Lung microvascular endothelial cell (primary cell): ENCODE measurements at places on chromosomes 4 and X. TPM values are rescaled to one million over a fixed set of nuclear protein-coding genes. Genes with fewer than 3 reads are reported as not detected.

DNA sequence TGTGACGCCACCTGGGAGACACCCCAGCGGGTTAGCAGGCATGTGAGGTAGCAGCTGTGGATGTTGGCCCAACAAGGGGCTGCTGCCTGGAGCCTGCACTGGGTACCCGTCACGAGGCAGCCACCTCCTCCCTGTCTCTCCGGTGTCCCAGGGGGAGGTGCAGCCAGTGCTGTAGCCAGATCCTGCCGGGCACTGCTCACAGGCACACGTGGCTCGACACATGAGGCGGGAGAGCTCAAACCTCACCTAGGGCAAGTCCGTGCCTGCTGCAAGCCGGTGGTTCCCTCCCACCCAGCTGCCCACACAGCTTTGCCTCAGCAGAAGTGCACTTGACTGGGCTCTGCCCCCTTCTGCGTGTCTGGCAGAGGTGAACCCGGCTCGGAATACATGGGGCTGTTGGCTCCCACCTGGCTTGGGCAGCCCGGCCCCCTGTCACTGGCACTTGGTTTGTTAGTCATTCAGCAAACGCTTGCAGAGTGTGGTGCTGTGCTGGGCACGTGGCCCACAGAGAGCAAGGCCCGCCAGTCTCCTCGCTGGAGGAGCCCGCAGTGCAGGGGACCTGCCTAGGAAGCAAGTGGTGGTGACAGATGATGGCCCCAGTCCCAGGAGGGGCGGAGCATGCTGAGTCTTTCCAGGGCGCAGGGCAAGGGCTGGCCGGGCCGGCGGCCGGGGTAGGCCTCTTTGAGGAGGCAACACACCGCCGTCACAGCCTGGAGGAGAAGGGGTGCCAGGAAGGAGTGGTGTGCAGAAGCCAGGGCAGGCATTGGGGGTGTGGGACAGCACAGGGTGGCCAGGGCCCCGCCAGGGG, 10.1 kb upstream of the SH3TC1 start:
- DNase-seq: no peak

GRCh38 chrX:3516051-3516541, 169.6 kb upstream of the MXRA5 start:
- DNase-seq: no peak

GRCh38 chr4:26867914-26868684, 7.5 kb downstream of the STIM2 start:
- peak; percentile 32 for DNase-seq

- no peak for DNase-seq
Observed at GRCh38 chr4:54308110-54308509, 79.0 kb downstream of the PDGFRA start.

DNA sequence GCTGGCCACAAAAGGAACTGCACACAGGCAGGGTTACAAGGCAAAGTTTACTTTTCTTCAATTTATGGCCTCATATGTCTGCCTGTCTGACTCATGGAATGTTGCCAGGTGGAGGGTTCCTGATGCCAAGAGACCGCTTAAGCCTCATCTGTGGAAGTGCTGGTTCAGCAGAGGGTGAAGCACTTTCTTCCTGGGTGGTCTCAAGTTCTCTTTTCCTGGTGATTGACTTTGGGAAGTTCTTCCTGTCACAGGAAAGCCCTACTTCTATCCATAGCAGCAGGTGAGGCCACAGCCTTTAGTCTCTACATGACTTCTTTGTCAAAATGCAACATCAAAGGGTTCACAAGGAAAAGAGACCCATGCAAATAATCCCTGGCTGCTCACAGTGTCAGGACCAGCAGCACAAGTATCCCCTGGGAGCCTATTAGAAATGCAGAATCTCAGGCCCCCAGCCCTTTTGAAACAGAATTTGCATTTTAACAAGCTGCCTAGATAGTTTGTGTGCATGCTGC, 81.4 kb upstream of the IGFBP7 start:
- no peak for DNase-seq

- no peak for DNase-seq
Observed at GRCh38 chr4:79201971-79202370, 123.9 kb downstream of the NAA11 start.

- DNase-seq: no peak
Observed at GRCh38 chr4:19214591-19215186, 1037.0 kb upstream of the SLIT2 start.

Gene ASB9
- 0.40 and 2.6 TPM in 2 replicates for total RNA-seq

DNA sequence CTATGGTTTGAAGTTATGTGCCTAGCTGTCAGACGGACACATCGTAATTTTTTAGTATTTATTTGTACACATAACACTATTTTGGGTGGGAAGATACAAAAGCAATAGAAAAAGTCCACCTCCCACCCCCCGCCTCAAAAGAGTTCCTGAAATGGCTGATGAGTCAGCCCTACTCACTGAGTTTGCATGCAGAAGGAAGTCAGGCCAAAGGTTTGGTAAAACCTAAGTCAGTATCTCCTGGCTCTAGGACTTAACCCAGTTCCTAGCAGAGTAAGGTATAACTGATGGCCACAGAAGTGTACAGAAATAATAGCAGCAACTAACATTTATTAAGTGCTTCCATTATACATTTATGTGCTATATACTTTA, 2.9 kb upstream of the KLHL2 start:
- no peak for DNase-seq

DNA sequence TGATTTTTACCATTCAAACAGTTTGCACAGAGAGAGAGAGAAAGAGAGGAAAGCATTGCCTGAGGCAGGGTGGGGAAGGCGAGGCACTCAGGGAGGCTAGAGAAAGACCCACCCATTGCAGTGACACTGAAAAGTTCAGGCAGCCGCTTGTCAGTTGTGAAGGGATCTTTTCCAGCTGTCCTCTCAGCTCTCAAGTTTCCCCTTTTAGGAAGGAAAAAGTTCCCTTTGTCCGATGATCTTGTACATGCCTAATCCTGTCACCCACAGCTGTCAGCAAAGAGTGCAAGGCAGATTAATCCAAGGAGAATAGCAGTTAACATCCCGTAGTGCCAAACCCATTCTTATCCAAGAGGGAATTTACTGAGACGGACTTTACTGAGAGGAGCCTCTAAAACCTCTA, 255.0 kb downstream of the MAGEB5 start:
- no peak for DNase-seq

Gene WDR17
- total RNA-seq: under 0.01 and 0.22 TPM in 2 replicates

DNA sequence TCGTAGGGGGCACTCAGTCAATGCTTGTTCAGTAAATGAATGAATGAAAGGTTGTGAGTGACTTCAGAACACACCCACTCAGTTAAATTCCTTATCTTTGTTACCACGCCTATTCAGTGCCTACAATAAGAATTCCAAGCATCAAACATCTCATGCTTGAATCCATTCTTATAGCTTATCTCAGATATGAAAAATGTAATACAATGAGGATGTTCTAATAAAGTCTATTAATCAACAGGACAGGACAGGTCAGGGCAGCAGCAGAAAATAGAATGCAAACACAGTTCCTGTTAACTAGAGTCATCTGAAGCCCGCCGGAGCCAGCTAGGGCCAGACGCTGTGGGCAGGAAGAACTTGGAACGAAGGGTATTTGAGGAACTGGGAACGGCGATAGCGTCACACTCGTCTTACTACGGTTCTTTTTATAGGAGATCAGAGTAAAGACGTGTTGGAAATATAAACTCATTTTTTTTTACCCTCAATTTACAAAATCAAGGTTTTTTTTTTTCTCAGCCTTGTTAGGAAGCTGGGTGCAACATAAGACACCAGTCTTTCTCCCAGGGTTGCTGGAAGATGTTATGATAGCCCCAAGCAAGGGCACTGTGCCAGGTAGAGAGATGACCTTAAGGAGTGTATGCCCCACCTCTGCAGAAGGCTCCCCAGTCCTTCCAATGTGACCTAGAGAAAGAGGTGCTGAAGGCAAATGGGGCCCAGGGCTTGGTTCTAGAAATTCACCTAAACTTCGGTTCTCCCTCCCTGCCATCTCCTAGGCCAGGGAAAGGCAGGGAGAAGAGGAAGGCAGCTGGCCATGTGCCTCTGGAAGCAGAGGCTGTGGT, 48.3 kb downstream of the SEL1L3 start:
- no peak for DNase-seq

- DNase-seq: no peak
Observed at GRCh38 chr4:73707269-73707875, 33.0 kb upstream of the CXCL8 start.

Gene PCSK1N
- under 0.01 and 0.20 TPM in 2 replicates for total RNA-seq

DNA sequence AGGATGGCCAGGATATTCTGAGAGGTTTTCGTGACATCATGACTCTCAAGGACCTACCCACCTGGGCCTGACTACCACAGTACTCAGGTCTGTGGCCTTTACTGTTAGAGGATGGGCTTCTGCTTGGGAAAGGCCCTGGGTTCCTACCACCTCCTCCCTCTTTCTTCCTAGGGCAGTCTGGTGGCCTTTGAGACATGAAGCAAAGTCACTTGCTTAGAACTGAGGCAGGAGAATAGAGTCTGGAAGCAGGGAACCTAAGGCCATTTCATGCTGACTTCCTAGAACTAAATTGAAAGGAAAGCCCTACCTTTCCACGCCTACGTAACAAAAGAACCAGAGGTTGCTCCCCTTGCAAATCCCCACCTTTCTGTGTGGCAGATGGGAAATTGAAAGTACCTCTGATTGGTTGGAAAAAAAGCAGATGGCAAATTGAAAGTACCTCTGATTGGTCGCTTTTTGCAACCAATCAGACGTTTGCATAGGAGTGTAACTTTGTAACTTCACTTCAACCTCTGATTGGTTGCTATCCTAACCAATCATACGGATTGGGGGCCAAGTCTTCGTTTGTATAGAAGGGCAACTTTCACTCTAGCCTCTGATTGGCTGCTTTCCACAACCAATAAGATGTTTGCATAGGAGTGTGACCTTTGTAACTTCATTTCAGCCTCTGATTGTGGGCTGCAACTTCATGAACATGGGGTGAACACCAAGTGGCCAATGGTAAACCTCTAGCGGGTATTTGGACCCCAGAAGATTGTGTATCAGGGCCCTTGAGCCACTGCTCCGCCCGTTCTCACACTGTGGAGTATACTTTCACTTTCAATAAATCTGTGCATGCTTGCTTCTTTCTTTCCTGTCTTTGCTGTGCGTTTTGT, 9.9 kb upstream of the AKAP14 start:
- DNase-seq: peak; percentile 10
